ENCODE measurements at places on chromosomes 12 and 14.

DNA sequence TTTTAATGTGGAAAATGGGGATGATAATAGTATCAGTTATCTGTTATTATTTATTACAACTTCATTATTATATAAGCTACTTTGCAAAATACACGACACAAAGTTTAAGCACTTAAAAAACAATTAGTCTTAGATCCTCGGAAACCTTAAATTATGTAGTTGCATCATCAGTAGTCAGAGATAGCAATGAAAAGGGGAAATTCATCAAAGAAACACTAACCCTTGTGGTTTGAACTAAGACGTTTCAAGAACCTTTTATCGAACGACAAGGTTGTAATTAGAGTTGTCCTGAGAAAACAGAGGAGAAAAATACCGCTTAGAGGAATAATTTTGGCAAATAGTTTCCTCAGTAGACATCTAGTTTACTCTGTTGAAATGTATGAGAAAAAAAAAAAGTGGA lies 198.5 kb downstream of the PTPRO start:
- peak; percentile 85 for DNase-seq

- DNase-seq, result peak; percentile 69
Observed at GRCh38 chr12:118925407-118925806, 55.9 kb upstream of the SRRM4 start.

GRCh38 chr12:80862531-80862930 lies 75.2 kb downstream of the LIN7A start:
- DNase-seq, result no peak

- DNase-seq, result no peak
Observed at GRCh38 chr14:45868377-45868776, 615.4 kb upstream of the MIS18BP1 start.

GRCh38 chr14:64326502-64326901 lies 32.3 kb upstream of the ESR2 start:
- no peak for DNase-seq

DNA sequence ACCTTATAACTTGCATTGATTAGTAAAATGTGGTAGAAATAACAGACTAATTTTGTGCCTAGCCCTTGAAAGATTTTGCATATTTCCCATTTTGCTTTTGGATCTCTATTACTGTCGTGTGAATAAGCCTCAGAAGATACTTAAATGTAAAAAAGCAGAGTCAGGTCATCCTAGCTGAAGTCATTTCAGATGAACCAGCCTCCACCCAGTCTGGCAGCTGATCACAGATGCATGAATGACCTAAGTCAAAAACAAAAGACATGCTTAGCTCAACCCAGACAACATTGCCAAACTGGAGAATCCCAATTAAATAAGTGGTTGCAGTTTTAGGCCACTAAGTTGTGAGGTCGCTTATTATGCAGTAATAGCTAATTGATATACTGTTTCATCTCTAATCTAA lies 349.9 kb downstream of the C12orf50 start:
- no peak for DNase-seq

DNA sequence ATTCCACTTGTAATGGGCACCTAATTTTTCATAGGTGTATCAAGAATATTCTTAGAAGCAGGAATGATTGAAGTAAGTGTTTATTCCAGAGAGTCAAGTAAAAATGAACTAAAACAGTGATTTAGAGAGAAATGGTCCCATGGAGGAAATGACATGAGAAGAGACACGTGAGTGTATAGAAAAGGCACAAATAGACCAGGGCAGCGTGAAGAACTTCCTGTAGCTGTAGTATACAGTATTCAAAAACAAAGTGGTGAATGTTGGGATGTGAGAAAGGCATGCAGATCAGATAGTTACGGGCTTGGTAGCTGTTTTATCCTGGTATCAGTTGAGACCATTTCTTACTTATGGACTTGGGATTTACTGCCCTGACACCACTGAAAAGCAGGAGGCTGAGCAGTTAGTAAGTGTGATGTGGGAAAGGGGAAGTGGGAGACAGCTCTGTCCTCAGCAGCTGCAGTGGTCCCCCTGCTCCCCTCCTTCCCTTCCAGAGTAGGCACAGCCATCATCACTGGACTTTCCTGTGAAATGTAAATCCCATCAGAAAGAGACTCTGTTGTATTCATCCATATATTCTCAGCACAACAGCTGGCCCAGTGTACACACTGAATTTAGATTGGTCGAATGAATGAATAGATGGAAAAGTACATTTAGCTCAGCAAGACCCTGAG lies 16.8 kb upstream of the TESPA1 start:
- DNase-seq, result peak; percentile 33

DNA sequence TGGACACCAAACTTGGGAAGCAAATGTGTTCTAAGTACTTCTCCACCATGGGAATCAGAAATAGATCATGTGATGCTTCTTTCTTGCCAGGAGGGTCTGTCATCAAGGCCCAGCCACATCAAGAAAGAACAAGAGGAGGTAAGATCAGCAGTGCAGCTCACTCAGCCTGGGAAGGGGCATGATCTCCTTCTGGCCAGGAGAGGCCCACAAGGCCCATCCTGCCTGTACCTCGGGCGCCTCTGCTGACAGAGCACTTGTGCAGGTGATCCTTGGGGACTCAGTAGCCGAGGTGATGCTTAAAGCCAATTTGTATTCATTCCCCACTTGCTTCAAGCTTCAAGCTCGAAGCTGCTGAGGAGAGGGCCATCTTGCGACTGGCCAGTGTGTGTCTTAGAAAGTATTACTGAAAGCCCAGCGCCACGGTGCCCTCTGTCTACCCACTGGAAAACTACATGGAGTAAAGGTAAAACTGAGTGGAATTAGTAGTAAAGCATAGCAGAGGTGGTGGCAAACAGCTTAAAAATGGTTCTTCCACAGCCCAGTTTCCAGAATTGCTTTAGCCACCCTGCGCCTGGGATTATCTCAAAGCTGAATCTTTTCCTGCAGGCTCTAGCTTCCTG lies 26.2 kb downstream of the RTRAF start:
- DNase-seq, result no peak

DNA sequence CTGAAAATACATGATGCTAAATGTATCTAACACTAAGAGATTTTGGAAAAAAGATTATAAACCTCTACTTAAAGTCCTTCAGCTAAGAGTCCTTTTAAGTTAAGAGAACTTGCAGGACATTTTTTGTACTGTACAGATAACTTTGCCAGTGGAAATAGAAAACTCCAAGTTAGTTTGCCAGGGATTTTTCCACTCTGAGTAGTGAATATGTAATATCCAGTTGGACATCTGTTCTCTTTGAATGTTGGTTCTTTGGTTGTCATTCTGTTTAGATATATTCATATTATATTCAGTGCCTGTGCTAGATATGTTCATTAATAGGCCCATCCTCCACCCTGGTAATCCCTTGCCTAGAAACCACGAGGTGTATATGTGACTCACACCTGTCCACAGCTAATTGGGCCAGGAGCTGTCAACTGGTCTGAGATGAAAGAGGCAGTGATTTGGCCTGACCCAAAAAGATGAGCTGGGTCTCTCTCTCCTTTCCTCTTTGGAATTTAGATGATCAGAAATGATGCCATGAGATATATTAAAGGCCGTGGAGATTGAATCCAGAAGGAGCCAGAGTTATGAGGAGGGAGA lies 261.0 kb upstream of the LRIG3 start:
- DNase-seq, result no peak

- DNase-seq, result no peak
Observed at GRCh38 chr14:50562841-50563240, 2.9 kb downstream of the ATL1 start.

DNA sequence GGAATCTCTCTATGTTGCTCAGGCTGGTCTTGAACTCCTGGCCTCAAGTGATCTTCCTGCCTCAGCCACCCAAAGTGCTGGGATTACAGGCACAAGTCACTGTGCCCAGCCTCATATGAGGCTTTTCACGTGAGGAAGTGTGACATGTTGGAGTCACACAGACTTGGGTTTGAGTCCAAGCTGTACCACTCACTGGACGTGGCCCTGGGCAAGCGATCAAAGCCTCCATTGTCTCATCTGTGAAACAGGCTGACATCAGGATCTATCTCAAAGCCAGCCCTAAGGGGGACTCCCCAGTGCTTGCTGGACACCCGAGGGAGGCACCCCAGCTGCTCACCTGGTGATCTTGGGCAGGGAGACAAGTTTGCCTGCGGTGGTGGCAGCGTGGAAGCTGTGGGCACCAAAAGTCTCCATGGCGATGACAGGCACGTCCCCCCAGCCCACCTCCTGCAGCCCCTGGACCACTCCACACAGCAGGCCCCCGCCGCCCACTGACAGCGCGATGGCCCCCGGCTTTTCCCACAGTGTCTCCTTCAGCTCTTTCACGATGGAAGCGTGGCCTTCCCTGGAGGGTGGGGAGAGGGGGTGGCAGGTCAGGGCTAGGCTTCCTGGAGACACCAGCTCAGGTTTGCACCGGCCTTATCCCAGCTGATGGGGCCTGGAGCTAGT lies 6.7 kb downstream of the SDS start:
- no peak for DNase-seq

DNA sequence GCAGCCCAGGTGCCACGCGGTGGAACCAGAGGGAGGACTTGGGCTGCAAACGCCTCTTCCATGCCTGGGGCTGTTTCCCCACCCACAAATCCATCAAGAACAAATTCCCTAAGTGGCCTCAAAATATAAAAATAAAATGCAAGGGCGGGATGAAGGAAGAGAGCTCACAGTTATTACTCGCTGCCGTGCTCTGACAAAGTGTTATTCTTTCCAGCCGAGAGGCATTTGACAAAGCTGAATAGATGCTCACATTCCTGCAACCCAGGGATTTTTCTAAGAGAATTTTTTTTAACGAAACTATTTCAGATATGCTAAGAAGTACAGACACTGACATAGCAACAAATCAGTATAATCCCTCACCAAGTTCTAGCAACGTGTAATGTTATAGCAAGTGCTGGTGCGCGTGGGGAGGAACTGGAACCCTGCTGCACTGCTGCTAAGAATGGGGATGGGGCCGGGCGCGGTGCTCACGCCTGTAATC lies 70.7 kb downstream of the SCARB1 start:
- no peak for DNase-seq

- DNase-seq, result no peak
Observed at GRCh38 chr14:103232831-103233319, 101.2 kb upstream of the EIF5 start.

GRCh38 chr12:85843606-85844310 lies 7.5 kb upstream of the RASSF9 start:
- DNase-seq, result no peak

GRCh38 chr12:122864894-122865253 lies 29.6 kb downstream of the HIP1R start:
- no peak for DNase-seq

DNA sequence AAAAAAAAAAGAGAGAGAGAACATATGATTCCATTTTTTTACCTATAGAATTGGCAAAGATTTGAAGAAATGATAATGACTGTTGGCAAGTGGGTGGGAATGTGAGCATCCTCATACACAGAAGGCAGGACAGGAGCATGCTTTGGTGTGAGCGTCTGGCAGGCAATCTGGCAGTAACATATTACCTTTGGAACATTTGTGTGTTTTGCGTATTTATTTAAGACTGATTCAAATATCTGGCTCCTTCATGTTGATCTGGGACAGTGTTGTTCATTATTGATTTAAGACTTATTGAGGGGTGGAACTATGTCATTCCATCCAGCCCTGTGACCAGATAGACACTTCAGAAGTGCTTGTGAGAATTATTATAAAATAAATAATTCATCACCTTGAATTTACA lies 53.1 kb downstream of the PPP1R36 start:
- no peak for DNase-seq

- DNase-seq, result peak; percentile 69
Observed at GRCh38 chr14:63478010-63478409, 65.2 kb downstream of the PPP2R5E start.

- DNase-seq, result peak; percentile 14
Observed at GRCh38 chr14:57871459-57872080, 5.7 kb upstream of the SLC35F4 start.

GRCh38 chr12:9244894-9245293 lies 36.7 kb upstream of the PZP start:
- no peak for DNase-seq

- DNase-seq, result no peak
Observed at GRCh38 chr14:23364164-23365035, 572 bp downstream of the EFS start.

DNA sequence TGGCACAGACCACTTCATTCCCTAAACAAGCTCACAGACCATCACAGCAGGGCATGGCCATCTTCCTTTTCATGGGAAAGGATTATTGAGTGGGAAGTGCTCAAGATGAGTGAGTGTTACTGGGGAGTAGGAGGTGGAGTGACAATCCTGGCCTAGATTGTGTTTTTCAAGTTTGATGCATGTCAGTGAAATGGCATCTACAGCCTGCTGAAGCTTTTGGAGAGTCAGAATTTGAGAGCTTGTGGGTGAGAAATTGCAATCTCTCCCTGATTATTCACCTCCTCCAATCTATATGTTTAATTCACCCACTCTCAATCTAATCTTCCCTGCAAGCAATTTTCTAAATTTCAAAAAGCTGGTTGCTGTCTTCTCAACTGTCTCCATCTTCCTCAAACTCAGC lies 156.1 kb upstream of the G2E3 start:
- no peak for DNase-seq

- DNase-seq, result no peak
Observed at GRCh38 chr14:70894868-70895267, 12.4 kb upstream of the PCNX1 start.

- DNase-seq, result no peak
Observed at GRCh38 chr12:105916760-105917039, 222.1 kb downstream of the NUAK1 start.
